ENCODE measurements at places on chromosomes 5 and 9.

DNA sequence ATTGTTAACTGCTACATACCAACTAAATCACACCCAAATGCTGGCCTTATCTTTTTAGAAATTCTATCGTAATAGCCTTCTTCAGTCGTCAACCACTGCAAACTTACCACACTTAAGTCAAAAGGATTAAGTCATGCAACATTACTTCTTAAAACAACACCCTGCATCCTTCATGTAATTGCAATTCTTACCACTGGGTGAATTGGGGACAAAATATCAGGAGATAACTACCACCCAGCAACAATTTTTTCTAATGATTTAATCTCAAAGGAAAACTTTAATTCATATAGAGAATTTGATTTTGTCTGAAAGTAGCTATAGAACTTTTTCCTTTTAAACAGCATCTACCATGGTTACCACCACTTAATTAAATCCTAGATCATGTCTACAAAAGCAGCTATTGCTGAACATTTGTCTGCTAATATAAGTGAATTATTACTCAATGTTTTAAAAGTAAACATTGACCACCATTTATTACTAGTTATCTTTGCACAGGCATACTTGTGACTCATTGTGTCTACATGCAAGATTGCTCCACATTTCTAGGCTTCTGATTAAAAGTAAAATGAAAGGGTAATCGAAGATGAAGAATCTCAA is 10.5 kb downstream of the MLLT3 start:
- no peak for DNase-seq

DNA sequence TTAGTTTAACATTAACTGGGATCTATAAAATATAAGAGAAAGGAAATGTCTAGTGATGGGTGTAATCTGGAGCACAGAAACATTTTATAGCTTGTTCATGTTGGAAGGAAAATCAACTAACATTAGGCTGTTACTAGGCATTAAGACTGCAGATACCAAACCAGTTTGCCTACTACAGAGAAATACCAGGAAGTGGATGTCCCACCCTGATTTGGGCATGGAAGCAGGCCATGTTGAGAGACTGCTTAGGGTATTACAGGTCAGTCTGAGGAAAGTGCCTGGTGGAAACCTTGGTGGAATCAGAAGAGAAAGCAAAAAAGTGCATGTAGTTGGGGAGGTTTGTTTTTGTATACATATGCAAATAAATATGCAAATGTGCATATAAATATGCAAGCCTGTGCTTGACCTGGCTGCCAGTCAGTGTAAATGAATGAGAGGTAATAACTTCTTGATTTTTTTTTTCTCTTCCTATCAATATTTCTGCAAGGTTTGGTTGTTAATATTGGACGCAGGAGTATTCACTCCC is 9.6 kb upstream of the CCDC112 start:
- no peak for DNase-seq

DNA sequence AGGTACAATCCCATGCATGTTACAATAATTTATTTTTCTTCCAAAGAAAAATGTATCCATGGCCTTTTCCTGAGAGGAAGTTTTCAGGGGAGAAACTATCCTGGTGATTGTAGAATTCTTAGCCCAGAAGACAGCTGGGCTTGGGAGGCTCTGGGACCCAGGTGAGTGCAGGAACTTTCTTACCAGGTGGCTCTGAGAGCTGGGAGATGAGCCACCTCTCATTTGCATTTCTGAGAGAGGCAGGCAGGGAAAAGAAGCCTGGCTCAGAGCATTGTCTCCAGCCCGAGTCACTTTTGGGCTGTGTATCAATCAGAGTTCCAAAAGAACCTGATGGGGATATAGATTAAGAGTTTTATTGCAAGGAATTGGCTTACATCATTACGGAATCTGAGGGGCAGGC is 52.7 kb downstream of the ALG2 start:
- no peak for DNase-seq

- DNase-seq, result no peak
Measured at GRCh38 chr5:131992370-131992769, 19.1 kb downstream of the ACSL6 start.

- DNase-seq, result no peak
Measured at GRCh38 chr5:74624931-74625505, 15.5 kb downstream of the ENC1 start.
